Activated T-helper 1 cell treated with anti-CD3 and anti-CD28 coated beads, Interleukin-12 subunit alpha, Interleukin-12 subunit beta, Interleukin-2, Interleukin-4 antibody, amounts not matched to agents 30 ng/mL and 10 ng/mL and 1 ng/mL, durations not matched to agents 14 hours and 24 hours and 36 hours (primary cell): ENCODE measurements at places on chromosomes 2 and 18. TPM values are rescaled to one million over a fixed set of nuclear protein-coding genes. Genes with fewer than 3 reads are reported as not detected.

The MROH2A gene
- not detected in 2 replicates for total RNA-seq

The CNTNAP5 gene
- not detected in 2 replicates for total RNA-seq

The RRM2 gene
- total RNA-seq = 328 and 351 TPM in 2 replicates

The BCL2L11 gene
- total RNA-seq = 335 and 347 TPM in 2 replicates

The ZBTB7C gene
- total RNA-seq = 1.0 and 1.4 TPM in 2 replicates

DNA sequence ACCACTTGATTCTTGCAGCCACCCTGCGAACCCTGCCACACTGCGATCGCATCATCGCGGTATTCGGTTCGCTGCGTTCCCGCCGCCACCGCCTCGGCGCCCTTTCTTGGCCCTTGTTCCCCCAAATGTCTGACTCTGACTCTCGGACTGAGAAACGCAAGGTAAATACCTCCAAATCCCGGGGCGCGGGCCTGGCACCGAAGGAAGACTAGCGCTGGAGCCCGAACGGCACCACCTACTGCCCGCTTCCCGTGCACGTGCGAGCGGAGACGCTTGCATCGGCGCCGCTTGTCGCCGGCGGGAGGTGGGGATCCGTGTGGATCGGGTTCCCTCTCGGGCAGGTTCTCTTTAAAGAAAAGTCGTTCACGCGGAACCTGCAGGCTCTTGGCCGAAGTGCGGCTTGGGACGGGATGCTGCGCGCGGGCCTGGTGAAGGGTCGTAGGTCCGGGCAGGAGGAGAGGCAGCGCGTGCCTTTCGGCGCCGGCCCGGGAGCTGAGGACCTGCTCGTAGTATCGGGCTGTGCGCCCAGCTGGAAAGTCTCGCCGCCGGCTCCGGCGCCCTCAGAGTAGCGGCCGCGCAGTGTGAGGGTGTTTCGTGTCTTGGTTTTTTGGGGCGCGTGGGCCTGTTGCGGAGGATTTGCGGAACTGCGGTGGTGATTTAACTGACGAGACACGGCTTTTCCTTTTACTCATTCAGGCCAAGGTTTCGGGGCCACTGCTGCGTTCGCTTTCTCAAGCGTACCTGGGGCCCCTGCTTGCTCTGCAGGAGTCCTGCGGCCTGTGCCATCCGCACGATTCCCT, 514 bp downstream of the BCL2L11 start:
- peak overlapping the region; percentile 97 for H3K4me3 ChIP-seq
- peaks cover 50% of the 10 kb centered on the region for H3K36me3 ChIP-seq
- H3K27me3 ChIP-seq = peaks cover 2% of the 10 kb centered on the region
- DNase-seq = peak; percentile 43

- no peak for DNase-seq
- H3K27ac ChIP-seq = no peak overlapping the region
- H3K4me1 ChIP-seq = no peaks in the 10 kb centered on the region
- H3K36me3 ChIP-seq = no peaks in the 10 kb centered on the region
- H3K4me3 ChIP-seq = no peak overlapping the region
Measured at GRCh38 chr2:150047620-150048222, 439.7 kb downstream of the RND3 start.

DNA sequence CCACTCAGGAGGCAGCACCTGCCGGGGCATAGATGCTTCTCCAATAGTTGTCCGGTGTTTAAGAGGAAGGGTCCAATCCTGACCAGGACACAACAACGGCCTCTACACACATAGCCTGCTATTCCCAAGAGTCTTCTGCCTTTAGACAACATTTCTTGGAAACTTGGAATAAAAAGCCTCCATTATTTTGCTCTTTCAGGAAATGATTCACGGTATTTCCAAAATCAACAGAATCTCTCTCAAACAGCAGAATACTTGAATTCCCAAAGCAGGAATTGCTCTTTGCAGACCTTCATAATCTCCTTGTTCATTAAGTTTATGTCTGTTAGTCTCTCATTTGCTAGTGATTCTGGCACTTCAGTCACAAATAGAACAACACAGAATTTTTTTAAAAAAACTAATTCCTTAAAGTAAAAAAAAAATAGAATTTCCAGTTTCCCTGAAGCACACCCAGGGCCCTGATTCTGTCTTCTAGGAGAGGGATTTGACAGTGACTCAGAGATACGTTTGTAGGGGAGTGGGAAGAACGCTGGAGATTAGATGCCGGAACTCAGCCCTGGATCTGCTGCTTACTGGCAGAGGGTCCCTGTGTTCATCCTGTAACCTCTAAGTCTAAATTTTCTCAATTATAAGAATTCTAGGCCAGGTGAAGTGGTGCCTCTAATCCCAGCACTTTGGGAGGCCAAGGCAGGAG, 74.7 kb downstream of the NAB1 start:
- peak overlapping the region; percentile 94 for H3K27ac ChIP-seq
- no peaks in the 10 kb centered on the region for H3K27me3 ChIP-seq
- peak overlapping the region; percentile 58 for H3K4me3 ChIP-seq
- H3K36me3 ChIP-seq = peaks cover 5% of the 10 kb centered on the region
